IMR-90 (cell line): ENCODE measurements at places on chromosomes 3 and 15. TPM values are rescaled to one million over a fixed set of nuclear protein-coding genes. Genes with fewer than 3 reads are reported as not detected.

The TMEM266 gene
- polyA plus RNA-seq = 0.06 TPM in 1 of 2 replicates, not detected in the other

- no peak overlapping the region for H3K27ac ChIP-seq
- H3K36me3 ChIP-seq = no peaks in the 10 kb centered on the region
- DNase-seq = no peak
- H3K4me1 ChIP-seq = peaks cover 4% of the 10 kb centered on the region
- H3K27me3 ChIP-seq = peaks cover 22% of the 10 kb centered on the region; the same call in 1 of the 2 replicates
These were observed 60.9 kb downstream of the ATP2B2 start for GRCh38 chr3:10444511-10444910.

DNA sequence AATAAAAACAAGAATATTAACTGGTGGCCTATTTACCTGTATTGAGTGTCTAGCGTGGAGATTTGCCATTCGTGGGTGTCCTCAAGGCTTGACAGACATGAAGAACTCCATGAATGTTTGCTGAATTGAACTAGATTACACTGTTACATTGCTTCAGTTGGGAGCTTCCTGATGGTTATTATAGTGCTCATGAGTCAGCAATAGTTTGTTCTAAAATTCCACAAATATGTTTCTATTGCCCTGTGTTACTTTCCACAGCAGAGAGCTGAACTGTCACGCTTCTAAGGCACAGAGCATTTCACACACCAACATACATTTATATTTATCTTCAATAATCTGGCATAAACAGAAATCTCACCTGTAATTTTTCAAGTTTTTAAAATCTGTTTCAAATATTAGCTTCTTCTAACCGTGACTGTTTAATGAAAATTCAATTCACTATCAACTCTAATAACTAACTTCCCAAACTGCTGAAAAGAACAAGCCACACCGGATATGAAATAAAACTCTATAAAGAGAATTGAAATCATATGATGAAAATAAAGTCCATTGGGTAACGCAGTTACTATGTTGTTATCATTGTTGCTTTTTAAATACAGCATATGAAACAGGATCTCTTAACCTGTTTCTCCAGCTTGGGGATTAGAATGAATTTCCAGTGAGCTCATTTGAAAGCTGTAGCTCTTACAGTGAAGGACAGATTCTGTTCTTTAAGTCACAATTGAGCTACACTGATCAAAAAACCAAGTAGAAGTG, 61.2 kb upstream of the MCF2L2 start:
- peak; percentile 43 for DNase-seq
- H3K36me3 ChIP-seq = no peaks in the 10 kb centered on the region
- no peak overlapping the region for H3K27ac ChIP-seq
- H3K4me3 ChIP-seq = no peak overlapping the region
- peaks cover 18% of the 10 kb centered on the region for H3K27me3 ChIP-seq

- H3K4me3 ChIP-seq = no peak overlapping the region
- H3K4me1 ChIP-seq = no peaks in the 10 kb centered on the region
- H3K36me3 ChIP-seq = no peaks in the 10 kb centered on the region
- no peak overlapping the region for H3K27ac ChIP-seq
These were observed 13.6 kb upstream of the CADPS start for GRCh38 chr3:62888778-62889177.

GRCh38 chr15:52134502-52135144, 22.0 kb upstream of the BCL2L10 start:
- H3K36me3 ChIP-seq = peaks cover 10% of the 10 kb centered on the region
- no peak overlapping the region for H3K27ac ChIP-seq
- H3K4me3 ChIP-seq = no peak overlapping the region
- H3K27me3 ChIP-seq = no peaks in the 10 kb centered on the region

- H3K4me1 ChIP-seq = no peaks in the 10 kb centered on the region
- DNase-seq = no peak
- H3K4me3 ChIP-seq = no peak overlapping the region
- no peak overlapping the region for H3K27ac ChIP-seq
- no peaks in the 10 kb centered on the region for H3K27me3 ChIP-seq
These were observed 161.4 kb downstream of the WNT7A start for GRCh38 chr3:13718436-13718835.

DNA sequence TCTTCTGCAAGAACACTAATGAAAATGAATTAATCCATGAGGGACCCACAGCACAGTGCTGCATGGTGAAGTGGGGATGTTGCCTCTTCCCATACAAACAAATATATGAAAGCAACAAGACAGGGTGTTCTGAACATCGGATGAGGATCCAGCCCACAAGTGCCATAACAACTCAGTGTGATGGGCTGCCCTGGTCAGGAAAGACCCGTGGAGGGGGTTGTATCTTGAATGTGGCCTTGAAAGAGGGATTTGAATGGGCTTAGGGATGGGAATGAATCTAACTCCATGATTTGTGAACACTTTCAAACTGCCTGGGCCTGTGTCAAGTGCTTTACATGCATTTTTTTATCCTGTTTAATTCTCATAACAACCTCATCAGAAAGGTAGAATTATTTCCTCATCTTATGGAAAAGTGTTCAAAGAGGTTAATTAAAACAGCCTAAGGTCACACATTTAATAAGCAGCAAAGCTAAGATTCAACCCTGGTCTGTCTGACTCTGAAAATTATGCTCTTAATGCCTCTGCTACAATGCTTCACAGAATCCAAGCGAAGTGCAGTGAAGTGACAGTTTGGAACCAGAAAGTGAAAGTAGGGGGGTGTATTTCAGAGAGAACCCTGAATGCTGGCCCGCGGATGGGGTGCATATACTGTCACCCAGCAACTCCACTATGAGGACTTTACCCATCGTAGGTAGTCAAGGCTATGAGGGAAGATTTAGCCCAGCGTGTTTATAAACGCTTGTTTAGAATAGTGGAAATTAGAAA, 65.6 kb upstream of the HEG1 start:
- H3K4me1 ChIP-seq = peaks cover 24% of the 10 kb centered on the region
- no peak overlapping the region for H3K27ac ChIP-seq
- no peaks in the 10 kb centered on the region for H3K27me3 ChIP-seq
- no peak overlapping the region for H3K4me3 ChIP-seq

The CMTM8 gene
- 0.15 and 0.20 TPM in 2 replicates for polyA plus RNA-seq

DNA sequence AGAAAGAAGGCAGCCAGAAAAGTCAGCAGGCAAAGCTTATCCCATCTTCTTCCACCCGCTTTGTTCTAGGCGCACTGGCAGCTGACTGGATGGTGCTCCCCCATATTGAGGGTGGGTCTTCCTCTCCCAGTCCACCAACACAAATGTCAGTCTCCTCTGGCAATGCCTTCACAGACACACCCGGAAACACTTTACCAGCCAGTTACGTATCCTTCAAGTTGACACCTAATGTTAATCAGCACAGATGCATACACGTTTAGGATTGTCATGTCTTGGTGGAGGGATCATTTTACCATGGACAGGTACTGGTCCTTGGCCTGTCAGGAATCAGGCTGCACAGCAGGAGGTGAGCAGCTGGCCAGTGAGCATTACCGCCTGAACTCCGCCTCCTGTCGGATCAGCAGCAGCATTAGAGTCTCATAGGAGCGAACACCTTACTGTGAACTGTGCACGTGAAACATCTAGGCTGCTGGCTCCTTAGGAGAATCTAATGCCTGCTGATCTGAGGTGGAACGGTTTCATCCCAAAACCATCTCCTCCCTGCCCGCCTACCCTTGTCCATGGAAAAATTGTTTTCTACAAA, 59.1 kb upstream of the PYDC2 start:
- no peaks in the 10 kb centered on the region for H3K27me3 ChIP-seq
- H3K4me1 ChIP-seq = no peaks in the 10 kb centered on the region

GRCh38 chr3:32712506-32713055, 27.6 kb downstream of the CNOT10 start:
- no peak overlapping the region for H3K4me3 ChIP-seq
- no peak for DNase-seq
- no peak overlapping the region for H3K27ac ChIP-seq

GRCh38 chr15:67456677-67457529, 64.0 kb upstream of the C15orf61 start:
- H3K36me3 ChIP-seq = no peaks in the 10 kb centered on the region
- peaks cover 15% of the 10 kb centered on the region for H3K27me3 ChIP-seq
- peak; percentile 59 for DNase-seq
- no peak overlapping the region for H3K4me3 ChIP-seq
- no peaks in the 10 kb centered on the region for H3K4me1 ChIP-seq
